ENCODE measurements at places on chromosomes 5 and 9. TPM values are rescaled to one million over a fixed set of nuclear protein-coding genes. Genes with fewer than 3 reads are reported as not detected.

DNA sequence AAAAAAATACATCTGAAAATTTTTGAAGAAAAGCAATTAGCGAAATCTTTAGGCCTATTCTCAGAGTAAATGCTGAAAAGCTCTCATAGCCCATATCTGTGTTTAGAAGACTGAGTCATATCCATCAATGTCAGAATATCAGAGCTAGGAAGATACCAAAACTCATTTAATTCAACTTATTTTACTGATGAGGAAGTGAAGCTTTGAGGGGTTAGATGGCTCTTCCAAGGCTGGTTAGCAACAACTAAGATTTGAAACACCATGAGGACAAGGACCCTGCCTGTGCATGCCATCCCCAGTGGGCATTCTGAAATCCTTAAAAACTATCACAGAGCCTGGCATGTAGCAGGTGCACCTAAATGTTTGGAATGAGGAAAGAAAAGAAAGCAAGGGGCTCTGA lies 2.5 kb downstream of the FREM1 start:
- peak overlapping the region; percentile 71 for H3K27ac ChIP-seq
- H3K27me3 ChIP-seq, result no peaks in the 10 kb centered on the region
- no peaks in the 10 kb centered on the region for H3K36me3 ChIP-seq
- peaks cover 30% of the 10 kb centered on the region for H3K4me1 ChIP-seq
- H3K4me3 ChIP-seq, result peak overlapping the region; percentile 64

DNA sequence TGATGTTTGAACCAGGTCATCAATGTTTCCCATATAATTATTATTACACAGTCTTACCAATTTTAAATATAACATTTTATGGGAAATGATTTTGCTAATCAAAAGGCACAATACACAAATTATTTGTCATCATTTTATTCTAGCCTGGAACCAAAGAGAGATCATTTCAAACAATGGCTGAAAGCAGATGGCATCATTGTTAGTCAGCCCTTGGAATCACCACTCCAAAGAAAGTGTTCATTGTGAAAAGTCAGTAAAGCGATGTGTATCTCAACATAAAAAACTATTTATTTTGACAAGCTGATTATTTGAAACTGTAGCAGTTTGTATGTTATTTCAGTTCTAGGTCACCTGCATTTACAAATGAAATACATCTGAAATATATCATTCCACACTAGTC lies 1068.7 kb downstream of the CDH12 start:
- H3K4me1 ChIP-seq, result no peaks in the 10 kb centered on the region
- no peak for DNase-seq
- no peak overlapping the region for H3K27ac ChIP-seq

DNA sequence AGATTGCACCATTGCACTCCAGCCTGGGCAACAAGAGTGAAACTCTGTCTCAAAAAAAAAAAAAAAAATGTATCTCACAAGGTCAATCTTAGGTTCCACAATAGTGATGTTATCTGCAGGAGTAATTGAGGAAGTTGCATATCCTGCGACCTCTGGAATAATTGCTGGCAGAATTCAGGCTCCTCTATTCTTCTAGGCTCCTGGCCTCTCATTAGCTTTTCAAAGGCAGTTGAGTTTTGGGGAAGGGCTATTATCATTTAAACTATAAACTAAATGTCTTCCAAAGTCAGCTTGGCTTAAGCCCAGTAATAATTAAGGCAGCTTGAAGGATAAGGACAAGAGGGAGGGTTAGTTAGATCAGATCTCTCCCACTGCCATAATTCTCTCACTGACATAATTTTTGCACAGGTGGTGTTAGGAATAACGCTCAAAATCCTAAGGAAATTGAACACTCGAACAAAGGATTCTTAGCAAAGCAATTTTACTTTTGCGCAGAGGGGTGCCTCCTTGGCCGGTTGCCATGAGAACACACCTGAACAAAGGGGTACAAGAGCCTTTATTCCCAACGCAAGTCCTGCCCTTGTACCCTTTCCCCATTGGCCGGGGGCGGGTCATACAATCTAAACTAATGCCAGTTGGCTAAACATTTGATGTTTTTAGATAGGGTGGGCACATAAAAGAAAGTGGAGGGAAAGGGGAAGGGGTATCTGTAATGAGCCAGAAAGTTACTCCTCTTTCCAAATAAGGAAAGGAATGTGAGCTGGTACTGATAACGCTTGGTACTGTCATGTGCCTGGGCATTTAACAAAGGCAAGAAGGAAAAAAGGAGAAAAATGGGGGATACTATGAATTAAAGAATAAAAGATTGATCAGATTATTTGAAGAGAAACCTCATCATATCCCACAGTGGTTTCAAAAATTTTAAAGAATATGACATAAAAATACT lies 106.4 kb upstream of the CCNG1 start:
- no peak for DNase-seq
- H3K27me3 ChIP-seq, result no peaks in the 10 kb centered on the region
- H3K4me3 ChIP-seq, result no peak overlapping the region
- H3K27ac ChIP-seq, result no peak overlapping the region
- no peaks in the 10 kb centered on the region for H3K36me3 ChIP-seq

DNA sequence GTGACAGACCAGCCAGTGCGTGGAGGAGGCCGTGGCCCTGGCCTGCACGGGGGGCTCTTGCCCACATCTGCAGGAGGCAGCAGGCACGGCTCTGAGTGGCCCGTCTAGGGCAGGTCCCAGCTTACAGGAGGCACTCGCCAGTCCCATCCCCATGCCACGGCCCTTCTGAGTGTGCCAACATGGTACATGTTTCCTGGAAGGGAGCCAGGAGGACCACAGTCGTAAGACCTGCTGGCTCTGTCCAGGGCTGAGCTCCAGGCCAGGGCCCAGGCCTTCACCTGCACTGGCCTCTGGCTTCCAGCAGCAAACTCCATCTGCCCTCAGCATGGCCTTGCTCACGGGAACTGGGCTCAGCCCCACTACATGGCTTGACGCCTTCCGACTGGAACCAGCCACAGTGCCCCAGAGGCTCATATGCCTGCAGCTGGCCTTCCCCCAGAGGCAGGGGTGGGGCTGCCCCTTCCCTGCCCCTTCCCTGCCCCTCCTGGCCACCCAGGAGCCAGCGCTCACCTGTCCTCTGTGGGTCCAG lies 3.8 kb downstream of the NKD2 start:
- H3K36me3 ChIP-seq, result no peaks in the 10 kb centered on the region
- H3K4me1 ChIP-seq, result no peaks in the 10 kb centered on the region
- H3K4me3 ChIP-seq, result no peak overlapping the region

GRCh38 chr5:146699664-146700418 lies 178.7 kb downstream of the PPP2R2B start:
- no peaks in the 10 kb centered on the region for H3K27me3 ChIP-seq
- no peak for DNase-seq
- no peak overlapping the region for H3K27ac ChIP-seq
- no peaks in the 10 kb centered on the region for H3K4me1 ChIP-seq
- peaks cover 3% of the 10 kb centered on the region for H3K36me3 ChIP-seq

GRCh38 chr9:100355561-100355960 lies 2.8 kb upstream of the TEX10 start:
- H3K27ac ChIP-seq, result no peak overlapping the region
- peaks cover 3% of the 10 kb centered on the region for H3K4me1 ChIP-seq
- DNase-seq, result no peak
- no peaks in the 10 kb centered on the region for H3K27me3 ChIP-seq

DNA sequence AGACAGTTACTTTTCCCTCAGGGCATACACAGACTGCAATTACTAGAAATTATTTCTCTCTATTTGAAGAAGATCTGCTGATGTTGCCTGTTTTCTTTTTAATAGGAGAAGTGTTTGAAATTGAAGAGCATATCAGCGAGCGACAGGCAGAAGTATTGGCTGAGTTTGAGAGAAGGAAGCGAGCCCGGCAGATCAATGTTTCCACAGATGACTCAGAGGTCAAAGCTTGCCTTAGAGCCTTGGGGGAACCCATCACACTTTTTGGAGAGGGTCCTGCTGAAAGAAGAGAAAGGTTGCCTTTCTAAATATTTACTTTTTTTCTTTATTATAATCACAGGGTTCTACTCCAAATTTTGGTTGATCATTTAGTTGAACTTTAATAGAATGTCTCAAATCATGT lies 3.4 kb downstream of the PRPF4 start:
- H3K36me3 ChIP-seq, result peaks cover 66% of the 10 kb centered on the region
- no peak for DNase-seq
- no peak overlapping the region for H3K27ac ChIP-seq
- peaks cover 15% of the 10 kb centered on the region for H3K4me1 ChIP-seq
- H3K4me3 ChIP-seq, result no peak overlapping the region

- no peak overlapping the region for H3K4me3 ChIP-seq
- H3K27me3 ChIP-seq, result no peaks in the 10 kb centered on the region
- H3K36me3 ChIP-seq, result no peaks in the 10 kb centered on the region
- no peaks in the 10 kb centered on the region for H3K4me1 ChIP-seq
Measured at GRCh38 chr5:180641566-180641900, 7.9 kb downstream of the FLT4 start.

- H3K4me1 ChIP-seq, result no peaks in the 10 kb centered on the region
- no peak overlapping the region for H3K27ac ChIP-seq
- DNase-seq, result no peak
- no peak overlapping the region for H3K4me3 ChIP-seq
Measured at GRCh38 chr5:18028036-18028435, 393.8 kb downstream of the TAF11L14 start.

- no peak overlapping the region for H3K4me3 ChIP-seq
- H3K27ac ChIP-seq, result no peak overlapping the region
- no peaks in the 10 kb centered on the region for H3K4me1 ChIP-seq
- DNase-seq, result no peak
- H3K36me3 ChIP-seq, result no peaks in the 10 kb centered on the region
Measured at GRCh38 chr9:129746092-129746777, 6.6 kb downstream of the PTGES start.

- H3K27me3 ChIP-seq, result no peaks in the 10 kb centered on the region
- H3K4me3 ChIP-seq, result no peak overlapping the region
- H3K4me1 ChIP-seq, result no peaks in the 10 kb centered on the region
- H3K27ac ChIP-seq, result no peak overlapping the region
- DNase-seq, result no peak
- no peaks in the 10 kb centered on the region for H3K36me3 ChIP-seq
Measured at GRCh38 chr5:163943546-163943945, 438.1 kb downstream of the MAT2B start.

DNA sequence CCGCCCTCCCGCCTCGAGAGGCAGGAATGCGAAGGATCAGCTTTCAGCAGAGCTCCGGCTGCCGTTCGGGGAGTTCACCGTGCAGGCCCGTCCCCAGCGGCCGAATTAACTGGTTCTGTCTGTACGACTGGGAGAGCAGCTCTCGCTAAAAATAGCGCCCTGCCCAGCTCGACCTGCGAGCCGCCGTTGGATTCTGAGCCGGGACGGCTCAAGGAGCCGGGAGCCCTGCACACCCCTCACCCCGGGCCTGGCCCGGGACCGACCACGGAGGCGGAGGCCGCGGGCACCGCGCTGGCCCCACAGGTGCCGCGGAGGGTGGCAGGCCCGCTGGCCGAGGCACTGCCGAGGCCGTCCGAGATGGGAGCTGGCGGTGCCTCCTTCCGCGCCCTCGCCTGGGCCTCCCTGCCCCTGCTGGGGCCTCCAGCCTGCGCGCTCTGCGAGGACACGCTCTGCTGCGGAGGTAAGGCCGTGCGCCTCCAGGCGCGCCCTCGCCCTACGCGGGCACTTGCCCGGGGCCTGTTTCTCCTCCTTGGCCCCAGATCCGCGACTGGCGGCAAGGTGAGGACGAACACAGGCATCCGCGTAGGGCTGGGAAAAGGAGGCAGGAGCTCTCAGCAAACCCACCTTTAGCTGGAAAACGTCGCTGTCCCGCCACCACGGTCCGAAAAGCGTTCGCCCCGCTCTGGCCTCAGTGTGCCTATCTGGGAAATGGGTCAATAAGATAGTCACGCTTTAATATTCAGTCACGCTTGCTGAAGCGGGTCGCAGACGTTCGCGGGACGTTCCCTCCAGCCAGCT lies 53.1 kb upstream of the DAB2IP start:
- H3K27ac ChIP-seq, result peak overlapping the region; percentile 47
- H3K36me3 ChIP-seq, result no peaks in the 10 kb centered on the region
- no peaks in the 10 kb centered on the region for H3K27me3 ChIP-seq
- H3K4me3 ChIP-seq, result peak overlapping the region; percentile 74

SPATA31A3 gene
- not detected for total RNA-seq

ADAMTS2 gene
- total RNA-seq, result 51.0 TPM

BHMT gene
- not detected for total RNA-seq
